IMR-90 (cell line): ENCODE measurements at places on chromosomes 4 and X.

DNA sequence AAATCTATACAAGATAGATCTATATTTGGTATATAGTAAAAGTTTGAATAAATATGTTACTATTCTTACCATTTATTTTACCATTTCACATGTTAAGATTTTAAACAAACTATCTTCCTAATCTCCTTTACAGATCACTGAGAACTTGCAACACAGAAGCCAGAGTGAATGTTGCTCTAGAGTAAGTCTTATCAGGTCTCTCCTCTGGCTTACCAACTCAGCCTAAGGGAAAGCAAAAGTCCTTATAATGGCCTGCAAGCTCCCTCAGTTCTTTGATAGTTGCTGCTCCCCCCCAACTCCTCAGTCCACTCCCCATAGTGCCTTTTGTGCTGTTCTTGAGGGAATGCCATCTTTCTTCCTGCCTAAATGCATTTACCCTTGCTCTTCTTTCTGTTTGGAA, 25.7 kb upstream of the SLC7A11 start:
- no peak for DNase-seq

- no peak for DNase-seq
Measured at GRCh38 chr4:178480105-178480504, 1037.9 kb upstream of the AGA start.

- DNase-seq = no peak
Measured at GRCh38 chrX:10965174-10965798, 145.8 kb upstream of the HCCS start.

- peak; percentile 30 for DNase-seq
Measured at GRCh38 chr4:154618708-154619315, 6.4 kb upstream of the FGG start.

GRCh38 chrX:3697701-3698279, 15.7 kb downstream of the PRKX start:
- DNase-seq = peak; percentile 42

DNA sequence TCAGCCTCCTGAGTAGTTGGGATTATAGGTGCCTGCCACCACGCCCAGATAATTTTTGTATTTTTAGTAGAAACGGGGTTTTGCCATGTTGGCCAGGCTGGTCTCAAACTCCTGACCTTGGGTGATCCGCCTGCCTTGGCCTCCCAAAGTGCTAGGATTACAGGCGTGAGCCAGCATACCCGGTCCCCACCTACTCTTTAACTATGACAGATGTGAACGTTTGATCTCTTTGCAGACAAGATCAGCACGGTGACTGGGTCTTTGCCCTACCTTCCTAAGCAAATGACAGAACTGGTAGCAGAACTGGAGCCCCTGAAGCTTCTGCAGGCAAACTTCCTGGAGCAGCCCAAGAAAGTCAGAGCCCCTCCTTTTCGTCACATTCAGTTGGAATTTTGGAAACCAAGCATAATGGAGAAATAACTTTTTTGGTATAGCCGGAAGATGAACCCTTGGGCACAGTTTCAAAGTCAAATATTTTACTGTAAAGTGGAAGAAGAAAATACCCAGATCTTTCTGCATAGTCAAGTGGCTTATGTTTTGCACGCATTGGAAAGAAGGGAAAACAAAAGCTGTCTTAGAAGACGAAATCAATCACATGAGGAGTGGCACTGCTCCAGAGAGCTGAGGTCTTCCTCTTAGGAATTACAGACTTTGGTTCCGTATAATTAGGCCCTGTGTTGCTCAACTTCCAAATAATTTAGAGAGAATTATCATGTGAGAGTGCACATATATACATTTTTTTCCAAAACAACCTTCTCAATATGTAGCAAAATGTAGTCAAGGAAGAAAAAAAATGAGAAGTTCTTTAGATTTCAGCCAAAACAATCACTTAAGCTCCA, 90.6 kb downstream of the SORBS2 start:
- DNase-seq = no peak

DNA sequence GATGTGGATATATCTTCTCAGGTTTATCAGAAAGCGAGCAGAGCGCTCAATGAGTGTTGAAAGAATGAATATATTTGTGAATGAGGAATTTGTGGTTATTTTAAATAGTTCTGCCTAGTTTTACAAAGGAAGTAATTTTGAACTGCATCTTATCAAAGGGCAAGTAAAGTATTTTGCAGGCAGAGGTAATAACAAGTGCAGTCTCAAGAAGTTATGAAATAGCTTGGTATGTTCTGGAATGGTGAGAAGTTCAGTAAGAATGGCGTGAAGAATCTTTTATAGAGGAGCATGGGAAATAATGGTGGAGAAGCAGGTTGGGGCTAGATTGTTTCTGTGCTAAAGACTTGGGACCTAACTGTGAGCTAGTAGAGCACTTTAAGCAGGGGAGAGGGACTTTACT, 10.9 kb downstream of the TMA16 start:
- no peak for DNase-seq

- no peak for DNase-seq
Measured at GRCh38 chrX:154351183-154352011, 23.0 kb downstream of the FLNA start.
